Right lung (tissue), 10 donors: ENCODE measurements at places on chromosomes 4 and X.

DNA sequence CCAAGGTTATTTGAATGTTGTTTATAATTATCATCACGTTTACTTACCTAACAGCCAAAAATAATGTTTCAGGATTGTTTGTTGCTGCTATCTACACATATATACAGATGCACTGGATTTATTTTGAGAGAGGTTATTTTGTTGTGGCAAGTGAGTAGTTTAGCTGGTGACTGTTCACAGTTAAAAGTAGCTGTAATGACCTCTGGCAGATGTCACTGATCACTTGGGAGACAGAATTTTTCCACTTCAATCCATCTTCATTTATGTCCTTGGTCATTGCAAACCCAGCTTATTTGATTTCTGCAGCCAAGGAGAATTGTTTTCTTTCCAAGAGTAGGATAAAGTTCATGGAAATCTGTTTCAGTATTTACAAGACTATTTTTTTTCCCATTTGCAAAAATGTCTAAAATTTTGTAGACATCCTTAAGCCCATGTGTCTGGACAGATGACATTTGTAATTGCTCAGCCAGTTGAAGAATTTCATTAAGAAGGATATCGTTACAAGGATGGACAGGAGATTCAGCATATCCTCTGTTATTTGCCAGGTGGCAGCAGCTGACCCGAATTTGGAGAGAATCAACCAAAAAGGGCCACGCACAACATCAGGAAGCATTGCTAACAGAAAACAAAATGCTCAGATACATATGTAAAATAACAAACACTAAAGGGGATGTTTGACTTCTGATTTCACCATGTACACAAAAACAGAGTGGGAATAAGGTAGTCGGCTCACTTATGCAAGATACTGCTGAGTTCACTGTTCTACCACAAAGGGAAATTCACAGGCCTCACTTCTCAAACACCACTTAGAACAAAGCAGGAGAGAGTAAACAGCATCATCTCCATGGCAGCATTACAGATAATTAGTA lies 64.5 kb downstream of the GPRIN3 start:
- no peak for DNase-seq

GRCh38 chr4:100286636-100287035 lies 96.4 kb upstream of the DDIT4L start:
- DNase-seq, result no peak

GRCh38 chr4:1170976-1171310 lies 1.4 kb downstream of the SPON2 start:
- no peak for DNase-seq

- DNase-seq, result no peak
Measured at GRCh38 chr4:110627977-110628662, 5.2 kb upstream of the PITX2 start.

GRCh38 chrX:68090266-68090665 lies 343.0 kb downstream of the OPHN1 start:
- DNase-seq, result no peak

DNA sequence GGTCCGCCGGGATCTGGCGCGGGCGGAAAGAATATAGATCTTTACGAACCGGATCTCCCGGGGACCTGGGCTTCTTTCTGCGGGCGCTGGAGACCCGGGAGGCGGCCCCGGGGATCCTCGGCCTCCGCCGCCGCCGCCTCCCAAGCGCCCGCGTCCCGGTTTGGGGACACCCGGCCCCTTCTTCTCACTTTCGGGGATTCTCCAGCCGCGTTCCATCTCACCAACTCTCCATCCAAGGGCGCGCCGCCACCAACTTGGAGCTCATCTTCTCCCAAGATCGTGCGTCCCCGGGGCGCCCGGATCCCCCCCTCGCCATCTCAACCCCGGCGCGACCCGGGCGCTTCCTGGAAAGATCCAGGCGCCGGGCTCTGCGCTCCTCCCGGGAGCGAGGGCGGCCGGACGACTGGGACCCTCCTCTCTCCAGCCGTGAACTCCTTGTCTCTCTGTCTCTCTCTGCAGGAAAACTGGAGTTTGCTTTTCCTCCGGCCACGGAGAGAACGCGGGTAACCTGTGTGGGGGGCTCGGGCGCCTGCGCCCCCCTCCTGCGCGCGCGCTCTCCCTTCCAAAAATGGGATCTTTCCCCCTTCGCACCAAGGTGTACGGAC lies 482 bp upstream of the SHOX start:
- DNase-seq, result no peak

GRCh38 chr4:970854-971520 lies 2.4 kb downstream of the DGKQ start:
- no peak for DNase-seq

- DNase-seq, result no peak
Measured at GRCh38 chr4:61605984-61606383, 405.9 kb downstream of the ADGRL3 start.

- DNase-seq, result no peak
Measured at GRCh38 chrX:12890467-12890866, 16.0 kb upstream of the TLR8 start.

- DNase-seq, result no peak
Measured at GRCh38 chr4:187362937-187363857, 632.4 kb upstream of the ZFP42 start.

DNA sequence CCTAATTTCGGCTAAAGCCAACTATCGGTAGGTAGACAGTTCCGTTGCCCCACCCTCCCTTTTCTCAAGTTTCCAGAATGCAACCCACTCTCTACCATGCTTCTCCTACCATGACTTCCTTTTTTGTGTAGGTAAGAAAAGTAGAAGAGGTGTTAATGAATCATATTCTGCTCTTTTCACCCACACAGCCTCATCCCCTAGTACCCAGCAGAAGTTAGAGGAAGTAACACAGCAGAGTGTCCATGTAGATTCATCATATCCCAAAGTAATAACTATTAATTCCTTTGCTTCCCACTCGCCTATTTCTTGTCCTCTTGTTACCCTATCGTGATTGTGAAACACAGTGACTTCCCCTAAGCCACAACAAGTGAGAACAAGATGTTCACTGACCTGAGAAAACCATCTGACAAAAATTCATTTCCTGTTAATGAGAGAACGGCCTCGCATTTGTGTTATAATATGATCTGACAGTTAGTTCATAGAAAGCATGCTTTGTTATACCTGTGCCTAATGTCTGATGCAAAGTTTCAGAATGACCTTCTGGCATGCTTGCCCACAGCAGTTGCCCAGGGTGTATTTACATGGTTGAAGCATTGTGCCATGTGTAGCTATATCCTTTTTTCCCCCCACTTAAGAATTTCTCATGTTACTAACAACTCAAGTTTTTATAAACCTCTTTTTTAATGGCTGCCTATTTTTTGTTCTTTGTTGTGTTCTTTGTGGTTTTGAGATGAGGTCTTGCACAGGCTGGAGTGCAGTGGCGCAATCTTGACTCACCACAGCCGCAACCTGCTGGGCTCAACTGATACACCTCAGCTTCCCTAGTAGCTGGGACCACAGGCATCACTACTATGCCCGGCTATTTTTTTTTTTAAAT lies 185.6 kb downstream of the RAP1GDS1 start:
- no peak for DNase-seq

DNA sequence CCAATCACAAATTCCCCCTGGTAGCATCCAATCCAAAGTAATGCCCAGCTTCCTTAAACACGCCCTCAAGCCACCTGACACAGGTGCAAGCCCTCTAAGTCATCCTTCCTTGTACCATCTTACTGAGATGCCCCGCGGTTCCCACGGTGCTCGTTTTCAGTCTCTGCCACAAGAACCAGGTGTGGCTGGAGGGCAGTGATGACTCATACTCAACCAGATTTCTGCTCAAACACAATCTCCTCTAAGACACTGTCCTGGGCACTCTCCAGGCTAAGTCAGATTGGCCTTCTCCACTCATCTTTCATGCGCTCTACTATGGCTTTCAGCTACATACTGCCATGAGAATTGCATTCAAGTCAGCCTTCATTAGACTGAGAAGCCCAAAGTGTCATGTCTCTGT lies 3.5 kb downstream of the SH3KBP1 start:
- no peak for DNase-seq

- no peak for DNase-seq
Measured at GRCh38 chrX:15679246-15679645, 14.6 kb upstream of the CLTRN start.

DNA sequence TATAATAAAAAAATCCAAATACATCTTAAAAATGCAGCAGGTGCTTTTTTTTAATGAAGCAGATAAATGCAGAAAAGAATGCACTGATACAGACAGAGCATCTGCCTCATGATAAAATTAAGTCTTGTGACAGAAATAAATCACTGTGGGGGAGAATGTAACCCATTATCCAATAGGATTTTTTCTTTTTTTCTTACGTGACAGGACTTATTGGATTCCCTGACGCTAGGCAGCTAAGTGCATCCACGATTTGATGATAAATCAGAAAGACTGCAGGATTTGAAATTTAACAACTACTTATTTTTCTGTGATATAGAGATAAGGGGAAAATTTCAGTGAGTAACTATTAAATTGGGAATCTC lies 110.6 kb upstream of the PPARGC1A start:
- DNase-seq, result no peak

GRCh38 chr4:121030131-121030530 lies 42.2 kb downstream of the NDNF start:
- DNase-seq, result no peak

DNA sequence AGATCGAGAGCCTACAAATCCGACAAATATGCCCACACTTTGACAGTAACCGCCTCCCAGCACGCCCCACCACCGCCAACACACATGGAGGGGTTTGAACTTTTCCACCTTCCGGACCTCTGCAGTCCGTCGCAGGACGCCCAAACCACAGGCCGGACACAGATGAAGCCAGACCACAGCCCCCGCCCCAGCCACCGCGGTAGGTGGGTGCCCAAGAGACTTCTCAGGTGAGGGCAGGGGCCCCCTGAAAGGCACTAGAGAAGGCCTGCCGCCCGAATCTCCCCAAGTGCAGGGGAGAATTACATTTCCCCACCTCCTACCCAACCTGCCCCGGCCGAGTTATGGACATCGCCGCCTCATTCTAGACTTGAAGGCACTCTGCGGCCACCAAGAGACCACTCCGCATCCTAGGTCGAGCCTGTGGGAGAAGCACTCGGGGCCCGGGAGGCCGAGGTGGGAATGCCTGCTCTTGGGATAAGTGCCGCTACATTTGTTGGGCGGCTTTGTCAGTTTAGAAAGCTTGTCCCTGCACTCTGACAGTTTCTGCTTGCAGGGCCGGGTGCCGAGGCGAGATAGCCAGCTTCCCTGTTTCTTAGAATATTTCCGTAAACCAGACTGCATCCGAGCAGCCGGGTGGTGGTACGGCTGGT lies 21.5 kb downstream of the HAND2 start:
- DNase-seq, result no peak

DNA sequence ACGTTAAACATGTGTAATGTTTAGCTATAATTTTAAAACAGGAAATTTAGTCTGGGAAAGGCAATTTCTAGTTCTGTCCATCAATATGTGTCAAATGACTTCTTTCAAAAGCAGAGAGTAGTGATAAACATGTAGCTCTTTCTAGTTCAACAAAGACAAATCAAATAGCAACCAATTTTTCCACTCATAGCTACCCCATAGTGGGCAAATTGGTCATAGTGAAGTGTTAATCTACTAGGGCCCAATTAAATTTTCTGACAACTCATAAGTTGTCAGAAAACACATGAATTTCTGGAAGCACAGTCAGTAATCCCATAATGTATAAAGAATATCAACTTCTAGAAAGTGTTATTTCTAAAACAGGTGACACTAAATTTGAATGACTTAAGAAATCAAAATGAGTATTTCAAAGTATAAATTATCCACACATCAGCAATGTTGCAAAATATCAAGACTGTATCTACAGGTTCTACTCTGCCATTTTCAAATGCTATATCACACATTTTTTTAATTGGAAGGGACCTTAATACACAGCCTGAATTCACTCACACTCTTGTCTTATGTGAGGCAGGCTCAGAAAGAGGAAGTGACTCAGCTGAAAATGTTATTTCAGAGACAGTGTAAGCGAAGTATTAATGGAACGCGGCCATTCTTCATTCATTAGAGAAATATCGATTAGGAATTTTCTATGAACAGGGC lies 7.7 kb downstream of the OCIAD2 start:
- DNase-seq, result no peak

DNA sequence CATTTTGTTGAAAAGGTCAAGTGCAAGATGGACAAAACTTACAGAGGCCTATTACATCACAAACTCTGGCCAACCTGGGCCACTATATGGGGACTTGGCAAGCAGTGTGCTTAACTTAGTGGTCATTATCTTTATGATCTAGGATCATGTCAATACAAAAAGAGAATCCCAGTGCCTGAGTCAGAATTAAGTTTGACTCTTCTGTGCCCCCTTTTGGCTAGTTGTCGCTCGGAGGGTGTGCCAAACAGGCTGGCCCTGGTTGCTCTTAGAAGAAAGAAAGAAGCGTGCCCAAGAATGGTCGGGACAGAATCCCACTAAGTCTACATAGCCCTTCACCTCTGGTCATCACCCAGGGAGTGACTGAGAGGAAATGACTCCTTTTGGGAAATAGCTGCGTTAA lies 100.1 kb downstream of the EIF4E start:
- DNase-seq, result no peak

DNA sequence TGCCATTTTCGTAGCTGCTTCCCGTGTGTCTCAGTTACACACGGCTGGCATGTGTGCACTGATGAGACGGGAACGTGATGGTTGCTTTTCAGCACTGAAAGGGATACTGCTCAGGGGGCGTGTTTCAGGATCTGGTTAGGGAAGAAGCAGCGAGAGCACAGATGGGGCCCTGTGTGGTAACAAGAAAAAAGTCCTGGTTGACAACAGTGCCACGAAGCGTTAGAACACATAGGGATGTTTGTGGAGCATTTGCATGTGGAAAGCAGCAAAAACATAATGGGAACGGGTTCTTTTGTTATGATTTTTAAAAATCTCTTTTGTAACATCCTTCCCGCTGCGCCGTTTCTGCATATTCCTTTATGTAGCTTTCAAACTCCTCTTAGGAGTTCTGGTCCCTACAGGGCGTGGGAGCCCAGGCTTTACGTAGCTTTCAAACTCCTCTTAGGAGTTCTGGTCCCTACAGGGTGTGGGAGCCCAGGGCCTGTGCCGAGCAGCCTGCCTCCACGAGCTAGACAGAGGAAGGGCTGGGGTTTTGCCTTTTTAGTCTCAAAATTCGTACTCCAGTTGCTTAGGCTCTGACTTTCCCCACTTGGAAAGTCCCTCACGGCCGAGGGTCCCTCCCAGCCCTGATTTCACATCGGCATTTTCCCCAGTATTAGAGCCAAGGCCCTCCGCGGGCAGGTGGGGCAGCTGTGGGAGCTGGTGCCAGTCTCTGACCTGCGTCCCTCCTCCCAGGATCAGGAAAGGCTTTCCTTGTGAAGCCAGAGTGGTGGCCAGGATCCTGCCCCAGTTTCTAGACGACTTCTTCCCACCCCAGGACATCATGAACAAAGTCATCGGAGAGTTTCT lies 11.0 kb upstream of the MSANTD1 start:
- no peak for DNase-seq
